ENCODE measurements at places on chromosomes 5 and 9. TPM values are rescaled to one million over a fixed set of nuclear protein-coding genes. Genes with fewer than 3 reads are reported as not detected.
A peak's percentile ranks its signal among the peaks of the same experiment; 100 is the strongest.

- peak; percentile 58 for DNase-seq
Observed at GRCh38 chr9:72292256-72292682, 72.7 kb downstream of the ZFAND5 start.

DNA sequence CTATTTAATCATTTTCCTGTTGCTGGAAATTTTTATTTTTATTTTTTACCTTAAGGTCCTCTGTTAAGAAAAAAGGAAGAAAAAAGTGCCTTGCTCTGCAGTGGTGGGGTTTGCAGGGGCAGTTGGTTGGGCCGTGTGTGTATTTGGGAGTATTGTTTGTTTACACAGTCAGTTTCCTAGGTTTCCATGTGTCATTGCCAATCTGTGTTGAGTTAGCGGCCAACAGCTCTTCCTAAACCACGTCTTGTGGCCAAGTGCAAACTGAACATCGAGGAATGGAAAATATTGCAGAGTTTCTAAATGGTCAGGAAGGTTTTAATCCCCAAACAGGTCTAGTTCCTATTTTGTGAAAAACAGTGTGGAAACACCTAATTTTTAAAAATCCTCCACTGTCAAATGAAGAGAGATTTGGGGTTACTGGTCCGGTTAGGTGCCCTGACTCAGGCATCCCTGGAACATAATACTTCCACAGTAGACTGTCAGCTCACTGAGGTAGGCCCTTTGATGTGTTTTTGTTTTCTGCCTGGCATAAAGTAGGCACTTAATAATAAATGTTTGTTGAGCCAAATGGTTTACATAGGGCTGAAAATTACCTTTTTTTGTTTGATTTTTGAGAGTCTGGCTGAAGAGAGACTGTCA lies 37.0 kb downstream of the MAMDC2 start:
- DNase-seq = peak; percentile 66

DNA sequence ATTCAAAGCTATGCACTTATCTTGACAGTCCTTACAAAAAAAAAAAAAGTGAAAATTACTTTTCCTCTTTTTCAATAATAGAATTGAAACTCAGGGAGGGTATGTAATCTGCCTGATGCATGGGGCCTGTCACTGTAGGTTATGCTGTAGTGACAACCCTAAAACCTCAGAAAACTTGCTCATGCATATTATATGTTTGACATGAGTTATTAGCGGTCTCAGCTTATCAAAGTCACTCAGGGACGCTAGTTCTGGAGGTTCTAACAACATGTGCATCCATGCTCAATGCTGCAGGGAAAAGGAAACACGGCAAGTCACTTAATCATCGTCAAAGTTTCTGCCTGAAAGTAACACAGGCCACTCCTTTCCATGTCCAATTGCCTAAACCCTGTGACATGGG lies 78.4 kb upstream of the TMEM252 start:
- DNase-seq = no peak

DNA sequence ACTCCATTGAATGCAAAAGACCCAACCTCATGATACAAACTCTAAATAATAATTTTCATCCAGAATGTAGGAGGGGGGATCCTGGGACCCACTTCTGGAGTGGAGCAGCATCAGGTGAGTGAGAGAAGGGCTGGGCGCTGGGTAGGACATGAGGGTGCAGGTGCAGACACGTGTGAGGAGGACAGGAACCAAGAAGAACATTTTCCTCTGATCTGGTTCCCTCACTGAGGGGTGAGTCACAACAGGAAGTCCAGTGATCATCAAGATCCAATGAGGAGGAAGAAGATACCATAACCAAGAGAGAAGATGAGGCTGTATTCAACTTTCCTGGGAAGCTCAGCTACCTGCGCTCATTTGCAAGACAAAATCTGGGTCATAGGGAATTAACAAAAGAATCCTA lies 57.4 kb downstream of the SFXN1 start:
- no peak for DNase-seq

DNA sequence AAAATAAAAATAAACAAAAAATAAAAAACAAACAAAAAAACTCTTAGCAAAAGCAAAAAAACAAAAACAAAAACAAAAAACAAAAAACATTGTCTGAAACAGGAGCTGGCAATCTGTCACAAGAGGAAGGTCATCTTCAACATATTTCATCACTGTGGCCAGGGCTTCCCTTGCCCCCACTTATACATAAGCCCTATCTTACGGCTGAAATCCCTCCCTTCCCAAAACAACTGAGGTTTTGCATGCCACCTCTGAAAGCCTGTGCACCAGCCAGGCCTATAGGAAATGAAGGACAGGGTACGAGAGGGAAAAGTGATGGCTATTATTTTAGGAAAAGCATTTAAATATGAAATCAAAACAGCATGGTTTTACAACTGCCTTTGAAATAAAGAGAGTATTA lies 10.8 kb downstream of the MTMR12 start:
- DNase-seq = no peak

DNA sequence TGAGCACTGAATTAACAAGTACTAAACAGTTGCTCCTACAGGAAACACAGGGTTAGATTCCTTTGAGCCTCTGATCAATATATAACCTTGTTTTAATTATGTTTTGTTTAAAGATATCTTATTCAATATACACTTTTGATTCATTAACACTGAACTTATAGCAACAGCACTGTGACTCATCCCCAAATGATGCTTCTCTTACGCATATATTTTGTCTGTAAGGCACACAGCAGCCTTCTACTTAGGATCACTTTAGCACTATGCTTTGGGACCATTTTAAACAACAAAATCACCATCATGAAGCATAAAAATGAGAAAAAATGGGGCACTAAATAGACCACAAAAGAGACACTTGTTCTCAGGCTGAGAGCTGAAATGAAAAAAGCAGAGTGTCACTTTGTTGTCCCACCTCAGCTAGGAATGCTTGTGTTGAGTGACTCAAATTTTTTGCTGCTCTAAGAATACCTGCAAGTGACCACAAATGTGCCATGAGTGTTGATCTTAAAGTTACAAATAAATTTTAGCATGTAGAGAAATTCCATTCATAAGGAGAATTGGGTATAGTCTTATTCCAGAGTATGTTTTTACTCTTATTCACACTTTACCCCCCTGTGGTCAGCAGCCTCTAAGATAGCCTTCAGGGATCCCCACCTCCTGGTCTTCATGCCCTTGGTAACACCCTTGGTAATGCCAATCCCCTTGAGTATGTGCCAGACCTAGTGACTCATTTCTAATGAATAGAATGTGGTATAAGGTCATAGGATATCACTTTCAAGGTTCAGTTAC lies 252.7 kb upstream of the IL12B start:
- DNase-seq = no peak

DNA sequence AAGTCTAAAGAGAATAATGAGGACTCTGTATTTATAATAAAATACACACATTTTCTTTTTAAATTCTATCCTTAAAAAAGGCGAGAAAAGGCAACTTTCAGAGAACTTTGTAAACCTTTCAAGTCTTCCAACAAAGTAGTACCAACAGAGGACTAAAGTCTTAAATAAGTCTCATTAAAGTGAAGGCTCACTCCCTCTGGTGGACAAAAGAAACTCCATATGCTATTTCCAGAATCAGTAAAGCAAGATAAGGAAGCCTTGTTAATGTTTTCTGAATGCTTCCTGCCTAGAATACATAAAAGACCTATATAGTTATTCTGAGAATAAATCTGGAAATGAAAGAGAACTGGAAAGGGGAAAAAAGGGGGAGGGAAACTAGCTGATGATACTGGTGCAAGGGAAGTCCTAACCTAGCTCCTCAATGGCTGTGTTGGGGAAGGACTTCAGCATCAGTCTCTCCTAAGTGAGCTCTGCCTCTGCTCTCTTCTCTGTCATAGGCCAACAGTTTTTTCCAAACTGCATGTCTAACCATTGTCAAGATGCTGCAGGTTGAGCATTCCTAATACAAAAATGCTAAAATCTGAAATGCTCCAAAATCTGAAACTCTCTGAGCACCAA lies 7.2 kb downstream of the HMGCS1 start:
- peak; percentile 66 for DNase-seq

DNA sequence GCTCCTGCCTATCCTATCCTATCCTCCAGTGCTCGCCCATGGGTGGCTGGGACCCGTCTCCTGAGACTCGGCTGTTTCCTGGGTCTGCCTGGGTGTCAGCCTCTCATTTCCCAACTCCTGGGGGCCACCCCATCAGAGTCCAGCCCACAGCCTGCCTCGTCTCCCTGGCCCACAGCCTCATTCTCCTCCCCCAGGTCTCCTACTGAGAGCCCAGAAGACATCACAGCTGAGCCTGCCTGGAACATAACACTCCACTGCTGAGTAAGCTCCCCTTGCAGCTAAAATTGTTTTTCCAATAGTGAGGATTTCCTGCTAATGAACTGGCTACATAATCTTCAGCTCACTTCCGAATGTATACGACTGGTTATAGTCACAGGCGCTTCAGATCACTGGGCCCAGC lies 95.3 kb downstream of the TTLL11 start:
- DNase-seq = peak; percentile 67

DNA sequence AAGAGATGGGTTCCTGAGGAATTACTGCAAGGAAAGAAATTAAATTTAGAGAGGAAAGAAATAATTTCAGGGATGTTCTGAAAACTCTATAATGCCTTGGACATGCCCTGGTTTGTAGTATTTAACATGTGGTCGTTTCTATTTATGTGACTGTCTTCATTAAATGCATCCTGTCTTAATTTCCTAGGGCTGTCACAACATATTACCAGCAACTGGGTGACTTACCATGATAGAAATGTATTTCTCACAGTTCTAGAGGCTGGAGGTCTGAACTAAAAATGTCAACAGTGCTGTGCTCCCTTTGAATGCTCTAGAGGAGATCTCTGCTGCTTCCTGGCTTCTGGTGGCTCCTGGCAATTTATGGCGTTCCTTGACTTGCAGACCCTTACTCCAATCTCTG lies 287.7 kb downstream of the FBXL7 start:
- DNase-seq = no peak

- DNase-seq = no peak
Observed at GRCh38 chr9:132760057-132760456, 89.8 kb downstream of the GTF3C4 start.

GRCh38 chr9:76912636-76913275 lies 6.8 kb upstream of the PRUNE2 start:
- DNase-seq = peak; percentile 5

DNA sequence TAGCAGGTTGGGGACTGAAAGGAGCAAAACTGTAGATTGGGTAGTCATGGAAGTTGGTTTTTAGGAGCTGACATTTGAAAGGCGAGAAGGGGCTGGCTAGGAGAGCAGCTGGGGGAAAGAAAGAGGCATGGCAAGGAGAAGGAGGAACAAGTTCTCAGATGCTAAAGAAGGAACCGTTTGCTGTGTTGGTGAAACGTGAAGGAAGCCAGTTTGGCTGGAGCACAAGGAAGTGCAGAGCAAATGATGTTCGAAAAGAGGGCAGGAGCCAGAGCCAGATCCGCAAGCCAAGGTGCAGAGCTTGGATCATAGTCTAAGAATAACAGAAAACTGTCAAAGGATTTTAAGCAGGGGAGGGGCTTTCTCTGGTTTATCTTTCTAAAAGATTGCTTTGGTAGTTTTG lies 276.6 kb downstream of the ASTN2 start:
- no peak for DNase-seq

DNA sequence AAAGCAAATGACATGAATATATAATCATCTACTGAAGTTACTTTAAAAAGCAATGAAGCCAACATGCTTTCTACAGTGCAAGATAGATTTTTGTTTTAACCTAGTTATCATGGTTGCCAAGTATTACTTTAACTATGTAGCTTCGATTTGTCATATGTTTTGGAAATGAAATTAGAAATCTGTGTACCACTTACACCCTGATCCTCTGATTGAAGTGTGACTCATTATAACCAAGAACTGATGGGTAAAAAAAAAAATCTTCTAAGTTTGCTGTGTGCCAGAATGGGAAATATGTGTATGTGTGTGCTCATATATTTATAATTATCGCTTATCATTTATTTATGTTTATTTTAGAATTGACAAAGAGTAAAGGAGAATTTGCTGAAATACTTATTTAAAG lies 9.1 kb upstream of the CDC42SE2 start:
- no peak for DNase-seq

DNA sequence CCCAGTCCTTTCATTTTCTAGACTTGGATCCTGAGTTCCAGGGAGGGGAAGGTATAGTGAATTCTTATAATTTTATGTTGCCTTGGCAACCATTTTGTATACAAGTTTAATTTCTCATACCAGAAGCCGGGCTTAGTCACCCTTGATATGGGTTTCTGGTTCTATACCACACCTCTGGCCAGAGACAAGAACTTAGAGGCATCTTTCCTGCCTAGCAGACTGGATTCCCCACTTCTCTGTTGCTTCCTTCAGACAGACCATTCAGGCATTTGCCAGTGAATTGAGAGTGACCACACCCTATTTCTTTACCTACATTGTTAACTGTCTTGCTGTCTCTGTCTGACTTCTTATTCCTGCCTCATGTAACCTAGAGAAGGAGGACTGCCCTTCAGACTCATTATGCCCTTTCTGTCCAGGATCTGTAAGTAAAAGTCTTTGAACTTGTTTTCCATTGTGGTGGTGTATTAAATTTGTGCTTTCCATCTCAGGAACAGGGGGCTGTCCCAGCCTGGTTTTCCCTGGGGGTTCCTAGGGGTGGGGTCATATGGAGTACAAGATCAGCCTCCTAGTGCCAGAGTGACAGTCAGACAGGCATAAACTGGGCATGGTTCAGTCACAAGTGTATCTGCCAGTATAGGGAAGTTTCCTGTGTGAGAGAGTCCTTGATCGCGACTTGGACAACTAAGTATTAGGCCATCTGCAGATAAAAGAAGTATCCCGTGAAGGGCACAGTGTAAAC lies 27.4 kb downstream of the TNFSF8 start:
- DNase-seq = peak; percentile 21

Gene ZFP62
- total RNA-seq = 10.5 TPM

Gene RGMB
- 6.3 TPM for total RNA-seq

Gene MARCHF3
- total RNA-seq = 107 TPM
